ENCODE measurements at places on chromosomes 4 and X.

DNA sequence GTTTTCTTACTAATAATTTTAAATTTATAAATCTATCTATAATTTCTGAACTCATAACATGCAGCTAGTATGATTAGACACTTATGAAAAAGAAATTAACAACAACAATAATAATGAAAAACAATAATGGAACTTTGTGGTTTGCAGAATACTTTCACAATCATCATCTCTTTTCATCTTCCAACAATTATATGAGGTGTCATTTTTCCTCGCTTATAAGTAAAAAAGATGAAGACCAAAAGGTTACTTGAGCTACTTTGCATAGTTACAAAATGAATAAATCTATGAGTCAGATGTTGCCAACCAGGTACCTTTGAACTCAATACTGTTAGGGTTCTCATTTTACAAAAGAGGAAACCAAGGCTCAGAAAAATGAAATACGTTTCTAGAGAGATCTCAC lies 98.5 kb upstream of the ELOVL6 start:
- DNase-seq, result no peak

GRCh38 chrX:132776486-132777210 lies 181.8 kb downstream of the HS6ST2 start:
- DNase-seq, result no peak

- peak; percentile 77 for DNase-seq
Measured at GRCh38 chr4:185183622-185184281, 20.0 kb downstream of the CFAP97 start.

DNA sequence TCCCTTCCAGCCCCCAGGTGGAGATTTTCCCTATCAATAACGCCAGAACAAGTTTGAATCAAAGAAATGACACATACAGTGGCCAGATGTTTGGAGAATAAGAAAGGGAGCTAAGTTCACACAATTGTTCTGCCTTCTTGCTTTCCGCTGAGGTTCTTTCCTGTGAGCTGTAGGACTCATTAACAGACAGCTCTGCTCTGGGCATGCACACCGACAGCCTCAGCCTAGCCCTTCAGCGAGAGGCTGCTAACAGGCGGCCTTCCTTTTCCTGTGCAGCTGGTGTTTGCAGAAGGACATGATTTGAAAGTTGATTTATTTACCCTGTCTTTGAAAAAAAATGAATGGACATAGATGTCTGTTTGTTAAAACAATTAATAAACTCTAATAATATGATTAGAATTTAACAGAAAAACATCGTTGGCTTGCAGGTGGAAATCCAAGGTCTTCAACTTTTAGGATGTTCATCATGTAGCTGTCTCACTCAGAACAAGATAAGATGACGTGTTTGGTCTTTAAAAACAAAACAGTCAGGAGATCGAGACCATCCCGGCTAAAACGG lies 183.3 kb downstream of the KDR start:
- DNase-seq, result no peak

DNA sequence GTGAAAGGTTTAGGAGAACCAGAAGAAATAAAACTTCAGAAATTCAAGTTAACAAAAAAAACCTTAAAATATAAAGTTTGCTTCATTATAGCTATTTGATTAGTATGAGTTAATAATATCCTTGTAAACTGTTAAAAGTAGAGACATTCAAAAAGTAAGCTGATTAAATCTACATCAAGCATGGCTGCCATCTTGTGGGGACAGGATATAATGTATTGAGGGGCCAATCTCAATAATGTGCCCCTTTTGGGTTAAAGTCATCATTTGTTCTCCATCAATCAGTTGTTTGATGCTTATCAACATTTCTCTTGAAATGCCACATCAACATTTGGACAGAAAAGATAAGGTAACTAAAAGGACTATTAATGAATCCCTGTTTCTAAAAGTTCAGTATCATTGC lies 4.6 kb upstream of the GRID2 start:
- DNase-seq, result no peak

DNA sequence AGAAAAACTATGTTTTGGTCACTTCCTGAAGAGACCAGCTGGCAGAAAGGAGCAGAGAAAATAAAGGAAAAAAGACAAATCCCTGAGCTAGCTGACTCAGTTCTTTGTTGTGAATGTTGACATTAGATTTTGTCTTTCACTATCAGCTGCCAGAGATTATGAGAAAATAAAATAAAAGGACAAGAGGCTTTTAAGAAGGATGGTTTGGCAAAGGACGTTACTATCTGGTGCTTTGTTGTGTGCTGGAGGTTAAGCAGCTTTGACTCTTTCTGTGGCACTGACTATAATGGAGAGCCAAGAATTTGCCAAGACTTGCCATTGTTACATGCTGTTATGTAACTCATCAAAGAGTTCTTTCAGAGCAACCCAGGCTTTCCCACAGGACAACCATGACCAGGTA lies 12.1 kb downstream of the ASB5 start:
- DNase-seq, result no peak

GRCh38 chrX:40544343-40545266 lies 36.2 kb upstream of the ATP6AP2 start:
- no peak for DNase-seq

DNA sequence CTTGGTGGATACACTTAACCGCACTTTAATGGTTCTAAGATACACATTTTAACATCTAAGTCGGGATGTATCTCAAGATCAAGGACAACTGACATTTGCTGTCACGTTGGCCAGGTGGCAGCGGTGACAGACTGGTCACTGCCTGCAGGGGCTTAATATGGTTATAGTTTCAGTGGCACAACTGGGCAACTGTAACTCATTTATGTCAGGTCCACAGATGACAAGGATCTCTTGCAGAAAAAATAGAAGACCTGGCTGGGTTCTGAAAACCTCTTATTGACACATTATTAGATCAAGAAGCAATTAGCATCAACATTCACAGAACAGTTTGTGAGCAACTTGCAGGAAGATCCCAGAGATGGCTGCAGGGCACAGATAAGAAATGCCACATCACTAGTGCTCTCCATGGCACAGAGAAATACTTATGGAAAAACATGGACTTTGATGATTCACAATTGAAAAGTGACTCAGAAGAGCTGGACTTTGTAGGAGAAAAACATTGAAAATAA lies 99.6 kb upstream of the SORBS2 start:
- no peak for DNase-seq

DNA sequence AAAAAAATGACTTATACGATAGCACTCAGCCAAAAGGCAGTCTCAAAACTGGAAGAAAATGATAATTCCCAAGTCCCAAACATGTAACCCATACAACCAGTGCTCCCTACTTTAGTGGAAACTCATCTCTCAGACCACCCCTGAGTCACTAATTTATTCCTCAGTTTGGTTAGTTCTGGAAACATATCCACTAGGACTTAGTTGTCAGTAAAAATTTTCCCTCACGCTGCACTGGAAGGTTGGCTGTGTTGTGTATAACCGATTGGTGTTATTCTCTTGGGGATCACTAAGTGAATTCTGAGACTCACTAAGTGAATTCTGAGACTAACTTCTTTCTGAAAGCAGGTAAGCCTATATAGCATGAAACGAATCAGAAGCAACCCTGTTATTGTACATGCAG lies 48.5 kb upstream of the GAB1 start:
- DNase-seq, result no peak

- no peak for DNase-seq
Measured at GRCh38 chr4:43282534-43282933, 390.0 kb downstream of the GRXCR1 start.

GRCh38 chr4:48483777-48484493 lies 792 bp downstream of the SLC10A4 start:
- DNase-seq, result no peak

GRCh38 chr4:95093936-95094929 lies 336.5 kb downstream of the BMPR1B start:
- DNase-seq, result no peak

GRCh38 chr4:127204322-127204721 lies 428.4 kb upstream of the INTU start:
- no peak for DNase-seq

- no peak for DNase-seq
Measured at GRCh38 chr4:23161787-23162186, 469.1 kb downstream of the GBA3 start.

GRCh38 chrX:20639115-20639514 lies 372.4 kb upstream of the RPS6KA3 start:
- no peak for DNase-seq

DNA sequence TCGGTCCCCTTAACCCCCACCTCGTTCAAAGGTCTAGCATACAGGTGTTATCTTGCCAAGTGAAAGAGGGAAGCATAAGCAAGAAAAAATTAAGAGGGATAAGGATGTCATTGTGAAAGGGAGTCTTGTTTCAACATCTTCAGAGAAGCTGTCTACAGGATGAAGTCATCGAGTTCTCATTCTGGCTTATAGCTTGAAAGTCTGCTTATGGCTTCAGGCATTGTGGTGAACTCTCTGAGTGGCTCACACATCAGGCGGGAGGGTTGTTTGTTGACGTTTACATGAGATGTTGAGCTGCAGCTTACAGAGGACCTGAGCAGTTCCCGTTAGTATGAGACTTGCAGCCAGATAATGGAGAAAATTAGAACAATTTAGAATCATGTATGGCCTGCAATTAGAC lies 16.6 kb downstream of the MAGEA9B start:
- no peak for DNase-seq

- no peak for DNase-seq
Measured at GRCh38 chr4:17788956-17789355, 7.5 kb upstream of the FAM184B start.

DNA sequence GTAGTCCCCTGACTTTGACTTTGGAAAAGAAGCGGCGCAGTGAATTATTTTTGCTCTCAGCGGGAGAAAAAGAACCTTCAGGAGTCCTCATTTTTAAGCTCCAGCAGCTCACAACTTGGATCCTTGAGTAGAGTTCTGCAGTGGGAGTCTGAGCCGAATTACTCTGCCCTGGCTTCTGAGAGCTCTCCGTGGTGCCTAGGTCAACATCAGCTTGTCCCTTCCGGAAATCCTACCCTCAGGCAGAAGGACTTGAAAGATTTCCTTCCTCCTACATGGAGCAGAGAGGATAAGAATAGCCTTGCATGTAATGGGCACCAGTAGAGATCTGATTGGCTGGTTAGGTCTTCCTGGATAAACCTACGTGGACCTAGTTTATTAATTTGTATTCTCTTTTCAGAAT lies 549.7 kb upstream of the TENM3 start:
- DNase-seq, result no peak

- no peak for DNase-seq
Measured at GRCh38 chrX:2360731-2361130, 140.0 kb downstream of the DHRSX start.

DNA sequence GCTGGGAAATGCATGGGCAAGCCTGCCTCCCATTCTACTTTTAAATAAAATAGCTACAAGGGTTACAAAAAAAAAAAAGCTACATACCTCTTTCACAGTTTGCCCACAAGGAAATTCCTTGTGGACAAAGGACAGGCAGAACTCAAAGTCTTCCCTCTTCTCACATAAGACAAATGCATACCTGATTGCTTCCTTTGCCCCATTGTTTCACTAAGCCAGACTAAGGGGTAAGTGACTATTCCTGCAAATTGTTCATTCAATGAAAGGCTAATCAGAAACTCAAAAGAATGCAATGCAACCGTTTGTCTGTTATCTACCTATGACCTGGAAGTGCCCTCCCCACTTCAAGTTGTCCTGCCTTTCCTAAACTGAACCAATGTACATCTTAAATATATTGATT lies 780.6 kb downstream of the FAM133A start:
- no peak for DNase-seq

- DNase-seq, result no peak
Measured at GRCh38 chr4:129254526-129254925, 158.6 kb downstream of the C4orf33 start.
